Neural crest cell (in vitro differentiated cells): ENCODE measurements at places on chromosomes 1 and 21.

DNA sequence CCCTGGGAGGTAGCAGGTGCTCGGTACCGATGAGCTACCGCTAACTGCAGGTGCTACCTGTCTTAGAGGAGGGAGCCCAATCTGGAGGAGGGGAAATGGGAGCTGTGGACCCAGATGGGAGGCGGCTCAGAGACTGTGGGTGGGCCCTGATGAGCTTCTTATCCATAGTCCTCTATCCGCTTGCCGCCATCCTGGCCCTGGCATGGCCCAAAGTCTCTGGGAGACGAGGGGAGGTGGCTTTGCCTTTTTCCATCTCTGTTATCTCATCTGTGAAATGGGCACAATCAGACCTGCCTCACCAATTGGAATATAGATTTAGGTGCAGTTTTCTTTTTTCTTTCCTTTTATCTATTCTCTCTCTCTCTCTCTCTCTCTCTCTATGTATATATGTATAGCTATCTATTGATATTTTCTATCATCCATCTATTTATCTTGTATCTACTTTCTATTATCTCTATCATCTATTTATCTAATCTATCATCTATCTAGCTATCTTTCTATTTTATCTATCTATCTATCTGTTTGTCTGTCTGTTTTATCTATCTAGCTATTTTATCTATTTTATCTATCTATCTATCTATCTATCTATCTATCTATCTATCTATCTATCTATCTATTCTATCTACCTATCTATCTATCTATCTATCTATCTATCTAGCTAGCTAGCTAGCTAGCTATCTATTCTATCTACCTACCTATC lies 16.5 kb downstream of the TNFRSF1B start:
- DNase-seq = no peak

DNA sequence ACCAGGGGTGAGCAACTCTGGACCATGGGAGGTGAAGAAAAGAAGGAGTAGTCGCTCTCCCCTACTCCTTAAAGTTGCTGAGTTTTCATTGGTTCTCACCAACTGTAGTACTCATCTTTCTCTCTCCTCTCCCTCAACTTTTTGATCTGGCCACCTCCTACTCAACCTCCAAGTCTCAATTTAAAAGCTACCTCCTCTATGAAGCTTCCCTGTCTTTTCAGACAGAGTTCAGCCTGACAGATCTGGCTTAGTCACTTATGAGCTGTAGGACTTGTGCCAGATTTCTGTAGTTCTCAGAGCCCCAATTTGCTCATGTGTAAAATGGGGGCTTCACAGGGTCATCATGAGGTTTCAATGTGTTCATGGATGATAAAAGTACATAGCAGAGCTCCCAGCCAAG lies 34.5 kb upstream of the HTR1D start:
- DNase-seq = no peak

DNA sequence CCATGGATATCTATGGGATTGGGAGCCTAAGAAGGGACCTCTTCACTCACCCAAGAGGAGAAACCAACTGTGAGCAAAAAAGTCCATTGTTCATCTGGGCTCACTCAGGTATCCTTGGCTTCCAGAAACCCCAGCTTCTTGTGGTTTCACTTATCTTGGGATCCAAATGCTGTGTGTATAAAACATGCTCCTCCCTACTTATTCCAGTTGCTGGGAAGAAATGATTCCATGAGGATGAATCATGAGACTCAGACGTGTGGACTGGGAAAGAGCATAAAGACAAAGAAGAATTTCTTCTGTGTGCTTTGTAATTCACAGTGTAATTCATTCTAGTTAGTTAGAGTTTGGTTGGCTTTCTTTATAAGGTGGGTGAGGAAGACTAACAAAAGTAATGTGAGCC lies 283.7 kb downstream of the ZNF648 start:
- no peak for DNase-seq

GRCh38 chr1:48555271-48555670 lies 83.3 kb upstream of the SPATA6 start:
- DNase-seq = no peak

DNA sequence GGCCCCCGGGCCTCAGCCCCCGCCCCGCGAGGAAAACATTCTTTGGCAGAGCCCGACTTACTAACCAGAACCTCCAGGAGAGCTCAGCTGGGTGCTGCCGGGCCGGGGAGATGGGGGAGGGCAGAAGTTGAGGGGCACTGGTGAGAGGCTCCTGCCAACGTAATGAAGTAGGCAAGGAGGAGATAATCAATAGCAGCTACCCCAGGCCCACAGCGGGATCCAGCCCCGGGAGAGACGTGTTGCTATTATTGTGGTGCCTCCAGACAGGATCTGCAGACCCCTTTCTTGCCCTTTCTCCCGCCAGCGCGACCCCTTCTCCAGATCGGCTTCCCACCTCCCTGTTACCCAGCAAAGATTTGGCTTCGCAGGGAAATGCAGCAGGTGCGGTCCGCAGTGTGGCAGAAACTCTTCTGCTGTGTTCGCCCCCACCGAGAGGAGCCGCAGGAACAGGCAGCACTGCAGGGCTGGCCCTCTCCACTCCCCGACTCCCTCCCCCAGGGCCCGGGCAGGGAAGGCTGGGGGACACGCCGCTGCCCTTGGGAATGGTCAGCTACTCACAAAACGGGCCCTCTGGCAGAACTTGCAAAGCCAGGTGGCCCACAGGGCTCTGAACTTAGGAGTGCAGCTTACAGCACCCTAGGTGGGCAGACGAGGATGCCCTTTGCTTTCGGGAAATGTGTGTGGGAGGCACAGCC lies 1.5 kb upstream of the KCNA2 start:
- no peak for DNase-seq

DNA sequence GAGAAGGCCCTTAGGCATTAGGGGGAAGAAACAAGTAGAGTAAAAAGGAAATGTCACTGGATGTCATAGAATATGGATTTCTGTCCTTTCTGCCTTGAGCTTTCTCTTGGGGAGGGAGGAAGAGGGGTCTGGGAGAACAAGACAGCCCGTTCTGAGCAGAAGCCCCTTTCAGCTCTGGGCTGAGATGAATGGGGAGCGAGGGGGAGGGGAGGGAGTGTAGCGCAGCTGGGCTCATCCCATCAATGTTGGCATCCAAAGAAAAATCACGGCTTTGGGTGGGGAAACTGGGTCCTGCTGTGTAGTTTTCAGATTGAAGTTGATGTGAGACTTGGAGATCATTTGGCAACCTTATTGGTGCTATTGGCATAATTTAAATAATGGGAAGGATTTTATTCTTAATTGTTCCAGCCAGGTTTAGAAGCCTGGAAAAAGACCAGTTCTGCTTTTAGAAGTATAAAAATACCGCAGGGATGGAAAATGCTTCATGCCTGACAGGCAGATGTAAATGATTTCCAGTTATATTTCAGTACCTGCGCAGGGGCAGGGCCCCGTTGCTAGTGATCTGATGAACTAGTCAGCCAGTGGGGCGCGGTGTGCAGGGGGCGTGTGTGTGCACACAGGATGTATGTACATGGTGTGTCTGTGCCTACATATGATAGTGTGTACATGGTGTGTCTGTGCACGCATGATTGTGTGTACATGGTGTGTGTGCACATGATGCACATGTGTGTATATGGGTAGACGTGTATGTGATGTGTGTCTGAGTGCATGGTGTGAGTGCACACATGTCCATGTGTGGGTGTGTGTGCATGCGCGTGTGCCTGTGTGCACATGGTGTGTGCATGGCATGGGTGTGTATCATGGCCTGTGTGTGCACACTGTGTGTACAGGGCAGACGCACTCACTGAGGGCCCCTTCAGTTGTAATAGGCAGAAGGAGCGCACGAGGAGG lies 36.0 kb downstream of the ABCG1 start:
- no peak for DNase-seq

- DNase-seq = no peak
Observed at GRCh38 chr1:52567943-52568342, 15.1 kb upstream of the TUT4 start.

GRCh38 chr1:172206256-172206655 lies 214.2 kb upstream of the C1orf105 start:
- no peak for DNase-seq

DNA sequence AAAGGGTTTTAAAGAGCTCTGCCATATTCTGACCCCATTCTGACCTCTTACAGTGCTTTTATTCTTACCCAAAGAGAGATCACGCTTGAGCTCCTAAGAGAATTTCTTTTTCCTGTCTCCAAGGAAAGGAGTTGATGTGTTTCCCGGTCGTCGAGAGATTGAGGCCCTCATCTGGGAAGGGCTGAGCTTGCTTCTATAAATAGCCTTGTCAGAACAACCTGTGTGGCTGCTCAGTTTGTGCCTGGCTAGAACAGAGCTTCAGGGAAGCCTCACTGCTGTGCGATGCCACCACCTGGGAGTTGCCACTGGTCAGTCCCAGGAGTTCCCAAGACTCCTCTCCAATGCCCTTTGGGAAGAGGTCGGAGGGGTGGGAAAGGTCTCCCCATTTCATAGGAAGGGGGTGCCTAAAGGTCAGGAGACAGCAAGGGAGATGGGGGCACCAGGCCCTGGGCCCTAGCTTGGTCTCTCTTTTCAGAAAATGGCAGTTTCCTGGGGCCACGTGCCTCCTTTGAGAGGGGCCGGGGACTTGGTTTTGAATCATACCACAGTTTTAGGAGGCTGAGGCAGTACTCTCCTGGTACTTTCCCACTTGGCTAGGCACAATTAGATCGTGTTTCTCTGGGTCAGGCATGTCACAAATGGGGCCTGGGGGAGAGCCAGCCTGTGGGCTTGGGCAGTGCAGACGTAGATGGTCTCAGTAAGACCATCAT lies 52.1 kb downstream of the EIF2D start:
- no peak for DNase-seq

DNA sequence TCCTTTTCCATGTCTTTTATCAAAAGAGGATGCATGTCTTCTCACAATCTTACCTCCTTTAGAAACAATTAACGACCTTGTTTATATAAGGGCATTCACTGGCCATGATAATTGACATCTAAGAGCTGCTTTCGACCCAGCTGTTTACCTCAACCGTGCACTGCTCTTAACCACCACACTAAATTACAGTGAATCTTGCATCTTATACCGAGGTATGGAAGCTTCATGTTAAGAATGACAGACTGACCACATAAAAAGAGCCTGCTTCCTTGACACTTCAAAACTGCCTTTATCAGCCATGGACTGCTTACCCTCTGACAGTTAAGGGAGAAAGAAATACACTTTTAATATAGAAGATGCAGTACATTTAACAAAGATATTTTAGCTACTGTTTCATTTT lies 301.7 kb upstream of the LYPLAL1 start:
- DNase-seq = no peak
